ENCODE measurements at places on chromosomes 4 and X. TPM values are rescaled to one million over a fixed set of nuclear protein-coding genes. Genes with fewer than 3 reads are reported as not detected.
A peak's percentile ranks its signal among the peaks of the same experiment; 100 is the strongest.

ITIH6 gene
- total RNA-seq = not detected

CSAG3 gene
- total RNA-seq = not detected

DNAJB14 gene
- total RNA-seq = 31.4 TPM

ANK2 gene
- 91.0 TPM for total RNA-seq

PRDM5 gene
- 25.0 TPM for total RNA-seq

NSUN7 gene
- total RNA-seq = 1.4 TPM

KLB gene
- not detected for total RNA-seq

DNA sequence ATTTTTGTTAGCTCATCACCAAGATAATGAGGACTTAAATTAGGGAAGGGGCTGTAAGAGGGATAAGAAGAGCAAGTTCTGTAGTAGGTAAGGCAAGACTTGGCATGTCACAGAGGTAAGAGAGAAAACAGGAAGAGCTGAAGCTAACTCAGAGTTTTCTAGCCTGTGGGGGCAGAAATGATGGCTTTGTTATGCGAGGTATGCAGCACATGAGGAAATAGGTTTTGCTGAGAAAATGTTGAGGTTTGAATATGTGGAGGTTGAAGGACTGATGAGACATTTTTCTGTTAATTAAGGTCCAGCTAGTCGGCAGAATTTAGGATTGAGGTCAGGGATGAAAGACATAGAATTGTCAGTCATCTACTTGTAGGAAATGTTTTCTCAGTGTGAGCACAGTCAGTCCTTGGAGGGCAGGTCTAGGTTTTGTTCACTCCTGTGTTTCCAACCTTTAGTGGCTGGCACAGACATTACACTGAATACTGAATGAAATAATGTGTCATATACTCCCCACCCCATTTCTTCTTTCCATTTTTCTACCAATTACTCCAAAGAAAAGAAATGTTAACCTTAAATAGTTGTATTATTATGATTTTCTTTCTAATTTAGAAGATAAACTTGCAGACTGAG lies 154.0 kb upstream of the AADAT start:
- H3K36me3 ChIP-seq = no peaks in the 10 kb centered on the region
- no peak overlapping the region for H3K4me3 ChIP-seq
- no peaks in the 10 kb centered on the region for H3K4me1 ChIP-seq
- H3K27ac ChIP-seq = no peak overlapping the region

DNA sequence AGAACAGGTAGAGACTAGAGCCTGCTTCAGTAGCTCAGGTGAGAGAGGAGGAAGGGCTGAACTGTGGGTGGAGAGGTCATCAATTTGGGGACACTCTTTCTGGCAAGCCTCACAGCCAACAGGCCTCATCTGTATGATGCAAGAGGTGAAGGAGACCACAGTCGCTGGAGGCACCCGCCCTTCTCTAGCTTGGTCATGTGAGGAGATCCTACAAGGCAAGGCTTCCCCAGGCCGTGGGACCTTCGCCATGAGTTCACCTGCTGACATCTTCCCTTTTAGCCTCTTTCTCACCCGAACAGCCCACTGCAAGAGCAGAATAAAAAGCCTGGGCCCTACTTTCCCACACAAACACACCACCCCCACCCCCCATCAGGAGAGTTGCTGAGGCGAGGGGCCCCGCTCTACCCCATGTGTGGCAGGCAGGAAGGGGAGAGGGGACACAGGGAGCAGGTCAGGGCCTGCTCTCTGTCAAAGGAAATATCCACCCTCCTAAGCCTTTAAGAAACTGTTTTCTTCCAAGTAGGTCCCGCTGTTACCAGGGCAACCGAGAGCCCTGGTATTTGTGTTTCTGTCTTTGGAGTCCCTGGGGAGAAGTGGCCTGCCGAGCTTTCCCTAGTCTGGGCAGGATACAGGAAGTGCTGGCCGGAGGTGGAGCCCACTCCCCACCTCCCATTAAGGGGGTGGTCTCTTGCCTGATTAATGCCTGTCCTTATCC lies 8.1 kb downstream of the RTL5 start:
- peak overlapping the region; percentile 77 for H3K27ac ChIP-seq
- H3K4me1 ChIP-seq = no peaks in the 10 kb centered on the region
- no peaks in the 10 kb centered on the region for H3K36me3 ChIP-seq

DNA sequence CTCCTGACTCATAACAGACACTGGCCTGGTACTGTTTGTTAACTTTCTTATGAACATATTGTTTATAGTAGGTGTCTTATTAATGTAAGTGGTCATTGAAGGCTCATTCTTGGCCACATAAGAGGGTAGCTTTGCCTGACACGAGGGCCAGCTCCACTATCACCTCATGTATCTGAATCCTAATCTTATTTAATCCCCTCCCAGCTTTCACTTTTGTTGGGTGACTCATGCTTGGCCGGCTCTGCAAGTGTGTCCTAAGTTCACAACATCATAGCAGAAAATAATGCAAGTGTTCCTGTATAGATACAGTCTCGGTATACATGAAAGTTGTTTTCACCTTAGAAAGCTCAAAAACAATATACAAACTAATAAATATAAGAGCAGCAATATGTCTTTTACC lies 283.8 kb downstream of the IQCM start:
- H3K36me3 ChIP-seq = no peaks in the 10 kb centered on the region
- no peak overlapping the region for H3K4me3 ChIP-seq
- no peaks in the 10 kb centered on the region for H3K27me3 ChIP-seq
- no peak for DNase-seq

DNA sequence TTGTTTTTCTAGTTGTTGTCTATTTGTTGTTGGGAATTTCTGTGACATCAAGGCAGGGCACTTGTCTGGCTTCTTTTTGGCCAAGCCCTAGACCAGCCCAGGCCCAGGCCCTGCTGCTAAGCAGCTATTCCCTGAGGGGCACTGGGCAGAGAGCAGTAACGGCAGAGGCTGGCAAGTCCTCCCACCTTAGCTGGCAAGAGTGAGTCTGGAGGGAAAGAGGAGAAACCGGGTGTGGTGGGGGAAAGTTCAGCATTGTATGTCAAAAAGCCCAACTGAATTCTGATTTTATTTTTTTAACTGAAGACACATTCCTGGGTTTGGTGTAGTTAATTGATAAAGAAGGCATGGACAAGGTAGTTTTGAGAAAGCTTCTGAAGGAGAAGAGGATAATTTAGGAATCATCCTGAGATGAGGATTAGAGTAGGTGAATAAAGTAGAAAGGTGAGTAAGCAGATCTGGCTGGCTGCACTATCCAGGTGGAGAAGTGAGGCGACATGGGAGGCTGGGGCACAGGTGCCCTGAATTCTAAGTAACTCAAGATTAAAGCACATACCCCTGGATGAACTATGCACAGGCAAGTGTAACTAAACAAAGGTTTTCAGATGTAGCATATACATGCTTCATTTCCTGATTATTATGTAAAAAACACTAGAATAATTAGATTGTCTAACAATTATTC lies 57.4 kb downstream of the TAPT1 start:
- no peaks in the 10 kb centered on the region for H3K4me1 ChIP-seq
- H3K27ac ChIP-seq = no peak overlapping the region
- DNase-seq = no peak
- no peaks in the 10 kb centered on the region for H3K27me3 ChIP-seq
- H3K36me3 ChIP-seq = peaks cover 11% of the 10 kb centered on the region
- no peak overlapping the region for H3K4me3 ChIP-seq

DNA sequence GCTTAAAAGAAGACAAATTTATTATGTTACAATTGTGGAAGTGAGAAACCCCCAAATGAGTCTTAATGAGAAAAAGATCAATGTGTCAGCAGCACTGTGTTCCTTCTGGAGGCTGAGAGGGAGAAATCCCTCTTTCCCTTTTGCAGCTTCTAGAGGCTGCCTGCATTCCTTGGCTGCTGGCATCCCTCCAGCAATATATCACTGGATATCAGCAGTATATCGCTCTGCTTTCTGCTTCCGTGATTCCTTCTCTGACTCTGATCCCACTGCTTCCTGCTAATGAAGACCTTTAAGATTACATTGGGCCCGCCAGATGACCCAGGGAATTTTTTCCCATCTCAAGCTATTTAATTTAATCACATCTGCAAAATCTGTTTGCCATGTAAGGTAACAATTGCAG lies 1008.0 kb downstream of the RAPGEF2 start:
- H3K27me3 ChIP-seq = no peaks in the 10 kb centered on the region
- H3K4me3 ChIP-seq = no peak overlapping the region
- no peaks in the 10 kb centered on the region for H3K4me1 ChIP-seq
- H3K27ac ChIP-seq = no peak overlapping the region
- H3K36me3 ChIP-seq = no peaks in the 10 kb centered on the region
- DNase-seq = no peak

GRCh38 chrX:101419489-101419888 lies 11.5 kb downstream of the HNRNPH2 start:
- H3K27me3 ChIP-seq = no peaks in the 10 kb centered on the region
- DNase-seq = no peak
- no peaks in the 10 kb centered on the region for H3K36me3 ChIP-seq
- no peaks in the 10 kb centered on the region for H3K4me1 ChIP-seq
- peak overlapping the region; percentile 62 for H3K4me3 ChIP-seq
- peak overlapping the region; percentile 91 for H3K27ac ChIP-seq

- no peak for DNase-seq
- H3K4me1 ChIP-seq = no peaks in the 10 kb centered on the region
- H3K27ac ChIP-seq = no peak overlapping the region
- H3K27me3 ChIP-seq = no peaks in the 10 kb centered on the region
- no peak overlapping the region for H3K4me3 ChIP-seq
Measured at GRCh38 chr4:62670514-62670913, 1470.4 kb downstream of the ADGRL3 start.

GRCh38 chr4:184253072-184253420 lies 35.4 kb upstream of the ENPP6 start:
- no peak overlapping the region for H3K27ac ChIP-seq
- DNase-seq = no peak
- no peaks in the 10 kb centered on the region for H3K27me3 ChIP-seq
- H3K36me3 ChIP-seq = no peaks in the 10 kb centered on the region
- no peaks in the 10 kb centered on the region for H3K4me1 ChIP-seq
- no peak overlapping the region for H3K4me3 ChIP-seq

GRCh38 chr4:74316397-74316796 lies 8.1 kb downstream of the EPGN start:
- no peak overlapping the region for H3K27ac ChIP-seq
- H3K4me1 ChIP-seq = no peaks in the 10 kb centered on the region
- DNase-seq = no peak
- no peaks in the 10 kb centered on the region for H3K27me3 ChIP-seq
- no peaks in the 10 kb centered on the region for H3K36me3 ChIP-seq

DNA sequence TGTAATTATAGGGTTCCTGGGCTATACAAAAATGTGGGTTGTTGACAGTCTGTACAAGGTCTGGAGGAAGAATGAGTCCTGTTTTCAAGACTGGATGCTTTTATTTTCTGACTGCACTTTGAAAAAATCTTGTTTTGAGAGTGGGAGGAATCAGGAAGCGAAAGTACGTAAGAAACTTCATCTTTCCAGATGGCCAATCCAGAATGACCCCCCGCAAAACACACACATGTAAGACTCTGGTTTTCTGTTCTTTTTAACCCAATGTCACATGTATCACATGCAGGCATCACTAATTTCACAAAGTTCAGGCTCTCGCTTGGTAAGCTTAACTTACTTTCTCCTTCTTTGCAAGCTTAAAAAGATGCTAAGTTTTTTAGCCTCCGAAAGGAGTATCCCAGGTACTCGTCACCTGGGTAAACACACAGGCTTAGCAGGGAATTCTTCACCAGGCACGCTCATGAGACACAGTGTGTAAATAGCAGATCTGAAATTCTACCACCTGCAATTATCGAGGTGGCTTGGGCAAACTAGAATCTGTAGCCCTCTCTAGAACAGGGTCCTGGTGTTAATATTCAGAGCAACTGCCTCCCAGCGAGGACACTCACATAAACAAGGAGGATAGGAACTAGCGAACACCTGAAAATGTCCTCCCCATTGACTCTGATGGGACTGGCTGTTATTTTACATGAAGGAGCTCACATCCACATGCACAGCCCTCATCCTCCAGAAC lies 90.7 kb downstream of the NSUN7 start:
- no peaks in the 10 kb centered on the region for H3K36me3 ChIP-seq
- peaks cover 29% of the 10 kb centered on the region for H3K4me1 ChIP-seq
- no peaks in the 10 kb centered on the region for H3K27me3 ChIP-seq
- no peak overlapping the region for H3K27ac ChIP-seq
- DNase-seq = no peak

GRCh38 chrX:40439625-40440532 lies 140.9 kb upstream of the ATP6AP2 start:
- H3K27me3 ChIP-seq = no peaks in the 10 kb centered on the region
- H3K36me3 ChIP-seq = no peaks in the 10 kb centered on the region
- no peak overlapping the region for H3K27ac ChIP-seq

- DNase-seq = no peak
- no peaks in the 10 kb centered on the region for H3K36me3 ChIP-seq
- no peak overlapping the region for H3K27ac ChIP-seq
- H3K27me3 ChIP-seq = no peaks in the 10 kb centered on the region
Measured at GRCh38 chr4:29560452-29560851, 1159.7 kb upstream of the PCDH7 start.

DNA sequence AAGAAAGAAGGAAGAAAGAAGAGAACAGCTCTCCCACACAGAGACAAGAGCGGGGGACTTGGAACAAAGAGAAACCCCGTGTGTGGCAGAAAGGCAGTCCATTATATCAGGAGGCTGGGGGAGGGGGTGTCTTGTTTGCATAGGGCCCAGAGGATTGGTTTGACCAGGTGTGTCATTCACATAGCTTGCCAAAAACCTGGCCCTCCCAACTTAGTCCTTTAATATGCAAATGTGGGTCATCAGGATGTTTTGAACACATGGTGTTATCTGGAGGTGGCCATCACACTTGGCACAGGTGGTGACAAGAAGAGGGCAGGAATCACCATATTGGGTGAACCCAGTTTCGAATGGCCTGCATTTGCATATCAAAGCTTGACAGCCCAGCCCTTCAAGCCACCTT lies 111.7 kb downstream of the LINC00632 start:
- H3K27ac ChIP-seq = no peak overlapping the region
- H3K4me3 ChIP-seq = no peak overlapping the region
- H3K36me3 ChIP-seq = no peaks in the 10 kb centered on the region
- no peaks in the 10 kb centered on the region for H3K27me3 ChIP-seq
- no peaks in the 10 kb centered on the region for H3K4me1 ChIP-seq

DNA sequence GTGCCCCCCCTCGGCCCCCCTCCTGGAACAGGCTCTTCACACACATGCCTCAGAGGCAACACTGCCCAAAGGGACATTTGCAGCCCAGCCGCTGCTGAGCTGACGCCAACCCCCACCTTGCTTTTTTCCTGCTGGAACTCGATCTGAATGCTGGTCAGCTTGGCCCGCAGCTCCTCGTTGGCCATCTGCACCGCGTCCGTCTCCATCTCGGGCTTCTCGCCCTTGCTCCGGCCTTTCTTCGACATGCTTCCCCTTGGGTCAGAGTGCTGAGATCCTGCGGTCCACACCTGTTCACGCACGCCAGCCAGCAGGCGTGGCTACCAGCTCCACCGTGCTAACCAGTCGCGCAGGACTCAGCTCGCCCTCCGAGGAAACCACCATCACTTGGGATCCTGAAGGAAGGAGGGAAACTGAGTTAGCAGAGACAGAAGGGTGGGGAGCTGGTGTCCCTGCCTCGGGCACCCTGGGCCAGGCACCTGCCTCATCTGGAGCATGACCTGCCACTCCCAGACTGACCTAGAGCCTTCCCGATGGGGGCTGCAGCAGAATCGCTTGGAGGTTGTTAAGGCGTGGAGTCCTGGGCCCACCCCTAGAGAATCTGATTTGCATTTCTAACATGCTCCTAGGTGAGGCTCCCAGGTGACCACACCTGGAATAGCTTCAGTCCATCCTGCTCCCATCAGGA lies 87.6 kb downstream of the JAKMIP1 start:
- DNase-seq = no peak
- H3K4me1 ChIP-seq = no peaks in the 10 kb centered on the region
- no peaks in the 10 kb centered on the region for H3K36me3 ChIP-seq
- H3K27ac ChIP-seq = no peak overlapping the region
- no peak overlapping the region for H3K4me3 ChIP-seq

Data from sigmoid colon (tissue), 7 donors.